Activated T-cell treated with anti-CD3 and anti-CD28 coated beads for 4 hours (primary cell): ENCODE measurements at places on chromosomes 1 and 21.

GRCh38 chr1:147496571-147497210 is 44.6 kb upstream of the BCL9 start:
- DNase-seq = no peak

DNA sequence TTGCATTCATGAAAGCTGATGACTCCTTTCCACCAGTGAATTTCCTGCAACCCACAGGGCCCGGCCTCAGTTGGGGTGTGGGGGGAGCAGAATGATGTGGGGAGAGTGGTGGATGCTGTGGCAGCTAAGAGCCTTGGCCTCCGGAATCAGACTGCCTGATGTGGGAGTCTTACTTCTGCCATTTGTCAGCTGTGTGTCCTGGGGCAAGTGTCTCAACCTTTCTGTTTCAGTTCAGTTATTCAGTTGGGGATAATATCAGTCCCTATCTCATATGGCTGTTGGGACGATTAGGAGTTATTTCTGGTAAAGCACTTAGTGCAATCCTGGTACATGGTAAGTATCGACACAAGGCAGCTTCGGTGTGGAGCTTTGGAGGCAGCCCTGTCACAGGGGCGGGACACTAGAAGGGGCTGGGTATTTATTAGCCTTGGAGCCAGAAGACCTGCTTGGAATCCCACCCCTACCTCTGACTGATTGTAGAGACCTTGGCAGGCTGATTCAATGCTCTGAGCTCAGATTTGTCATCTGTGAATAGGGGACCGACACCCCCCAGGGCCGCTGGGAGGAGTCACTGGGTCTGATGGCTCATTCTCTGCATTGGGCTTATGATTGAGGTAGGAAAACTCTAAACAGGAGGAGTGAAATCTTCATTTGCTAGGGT is 19.6 kb downstream of the ARHGEF10L start:
- DNase-seq = no peak

GRCh38 chr1:107139833-107140702 is 771 bp upstream of the NTNG1 start:
- no peak for DNase-seq

DNA sequence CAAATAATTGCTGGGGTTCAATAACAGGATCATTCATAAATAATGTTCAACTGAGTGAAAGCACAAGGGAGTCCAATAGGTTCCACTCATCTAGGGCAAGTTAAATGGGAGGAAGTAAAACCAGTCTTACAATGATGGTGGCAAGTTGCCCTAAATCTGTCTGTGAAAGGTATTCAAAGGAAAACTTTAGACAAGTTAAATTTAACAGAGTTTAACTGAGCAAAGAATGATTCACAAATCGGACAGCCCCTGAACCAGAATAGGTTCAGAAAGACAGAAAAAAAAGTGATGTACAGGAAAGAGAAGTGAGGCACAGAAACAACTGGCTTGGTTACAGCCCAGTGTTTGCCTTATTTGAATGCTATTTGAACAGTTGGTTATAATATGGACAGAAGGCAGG is 183.5 kb upstream of the ADGRL4 start:
- no peak for DNase-seq

- DNase-seq = no peak
These were observed 170.4 kb upstream of the ZC3H12A start for GRCh38 chr1:37303884-37304574.

- no peak for DNase-seq
These were observed 82.4 kb downstream of the RAB3GAP2 start for GRCh38 chr1:220189750-220190347.

- DNase-seq = no peak
These were observed 272.3 kb downstream of the NEGR1 start for GRCh38 chr1:72010094-72010431.

DNA sequence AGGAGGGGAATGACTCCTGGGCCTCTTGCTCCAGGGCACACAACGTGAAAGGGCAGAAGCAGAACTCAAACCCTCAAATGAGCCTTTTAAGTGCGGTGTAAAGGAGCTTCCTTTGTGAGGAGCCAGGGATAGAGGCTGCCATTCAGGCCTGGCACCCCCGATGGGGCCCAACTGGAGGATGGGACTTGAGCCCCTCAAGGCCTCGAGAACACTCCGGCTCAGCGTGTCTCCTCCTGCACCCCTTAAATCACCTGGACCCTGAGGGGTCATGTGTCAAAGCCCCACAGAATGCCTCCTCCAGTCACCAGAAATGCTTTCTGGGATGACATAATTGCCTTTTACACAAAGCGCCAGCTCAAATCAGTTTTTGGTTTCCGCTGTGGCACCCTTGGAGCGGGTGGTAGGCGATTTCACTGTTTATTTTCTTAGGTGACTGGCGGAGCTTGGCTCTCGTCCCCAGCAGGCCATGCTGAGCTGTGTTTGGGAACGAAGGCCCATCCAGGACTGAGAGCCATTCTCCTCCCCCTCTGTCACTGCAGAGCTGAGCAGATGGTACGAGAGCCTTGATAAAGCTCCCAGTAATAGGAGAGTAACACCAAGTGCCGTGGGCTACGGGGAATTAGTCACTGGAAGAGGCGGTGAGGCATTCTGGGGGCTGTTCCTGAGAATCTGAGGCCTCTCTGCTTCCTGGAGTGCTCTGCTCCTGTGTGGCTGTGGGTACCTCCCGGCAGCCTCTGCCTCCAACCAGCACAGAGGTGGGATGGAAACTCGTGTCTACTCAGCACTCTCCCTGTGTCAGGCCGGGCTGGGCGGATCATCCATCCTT is 163.0 kb downstream of the GRIK3 start:
- no peak for DNase-seq

DNA sequence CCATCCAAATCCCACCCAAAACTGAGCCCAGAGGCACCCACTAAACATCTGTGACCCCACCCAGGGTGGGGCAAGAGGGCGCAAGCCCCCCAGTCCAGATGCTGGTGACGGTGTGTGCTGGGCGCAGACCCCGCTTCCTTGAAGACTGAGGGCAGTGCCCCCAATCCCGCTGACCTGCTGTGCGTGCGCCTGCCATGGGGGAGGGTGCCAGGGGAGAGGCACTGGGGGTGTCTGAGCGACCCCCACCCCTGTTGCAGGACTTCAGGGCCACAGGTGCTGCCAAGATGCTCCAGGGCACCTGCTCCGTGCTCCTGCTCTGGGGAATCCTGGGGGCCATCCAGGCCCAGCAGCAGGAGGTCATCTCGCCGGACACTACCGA is 13.3 kb downstream of the COL6A2 start:
- DNase-seq = no peak

- DNase-seq = no peak
These were observed 8.9 kb downstream of the LSS start for GRCh38 chr21:46219591-46220239.
